ENCODE measurements at places on chromosomes 11 and 22. TPM values are rescaled to one million over a fixed set of nuclear protein-coding genes. Genes with fewer than 3 reads are reported as not detected.
A peak's percentile ranks its signal among the peaks of the same experiment; 100 is the strongest.

Gene IGSF9B
- not detected for polyA plus RNA-seq

Gene SPINDOC
- polyA plus RNA-seq, result 0.43 TPM

Gene APOBEC3H
- polyA plus RNA-seq, result not detected

Gene OR8D1
- not detected for polyA plus RNA-seq

Gene TMPRSS13
- polyA plus RNA-seq, result 0.86 TPM

Gene ART5
- polyA plus RNA-seq, result not detected

DNA sequence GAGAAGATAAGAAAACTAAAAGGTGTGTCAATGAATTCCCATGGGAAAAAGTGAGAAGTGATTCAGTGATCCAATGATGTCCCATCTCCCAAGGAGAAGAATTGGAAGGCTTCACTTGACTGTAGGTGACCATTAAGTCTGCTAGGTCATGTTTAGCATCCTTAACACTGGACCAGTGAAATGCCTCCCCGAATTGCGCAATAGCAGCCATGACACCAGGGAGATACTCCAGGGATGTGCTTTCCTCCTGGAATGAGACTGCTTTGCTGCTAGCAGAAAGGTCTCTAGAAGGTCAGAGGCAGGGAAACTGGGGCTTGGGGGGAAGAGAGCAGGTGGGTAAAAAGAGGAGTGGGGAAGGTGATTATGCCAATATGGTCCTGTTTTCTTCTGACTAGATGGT lies 364.3 kb downstream of the OPCML start:
- no peaks in the 10 kb centered on the region for H3K36me3 ChIP-seq
- no peak for DNase-seq
- no peaks in the 10 kb centered on the region for H3K4me1 ChIP-seq
- H3K27ac ChIP-seq, result no peak overlapping the region
- no peaks in the 10 kb centered on the region for H3K27me3 ChIP-seq
- no peak overlapping the region for H3K4me3 ChIP-seq

- DNase-seq, result no peak
- no peaks in the 10 kb centered on the region for H3K4me1 ChIP-seq
- H3K36me3 ChIP-seq, result peaks cover 23% of the 10 kb centered on the region
- H3K4me3 ChIP-seq, result no peak overlapping the region
- H3K27me3 ChIP-seq, result no peaks in the 10 kb centered on the region
These were observed 22.6 kb downstream of the BUD13 start for GRCh38 chr11:116750070-116750718.

- peaks cover 6% of the 10 kb centered on the region for H3K4me1 ChIP-seq
- peak overlapping the region; percentile 87 for H3K27ac ChIP-seq
- H3K27me3 ChIP-seq, result no peaks in the 10 kb centered on the region
- H3K4me3 ChIP-seq, result no peak overlapping the region
These were observed 59.6 kb upstream of the PPARA start for GRCh38 chr22:46090631-46091201.

- peak overlapping the region; percentile 47 for H3K4me3 ChIP-seq
- H3K4me1 ChIP-seq, result peaks cover 37% of the 10 kb centered on the region
- peaks cover 8% of the 10 kb centered on the region for H3K36me3 ChIP-seq
- peak; percentile 68 for DNase-seq
- no peaks in the 10 kb centered on the region for H3K27me3 ChIP-seq
- H3K27ac ChIP-seq, result peak overlapping the region; percentile 93
These were observed 15.9 kb downstream of the RHOG start for GRCh38 chr11:3824714-3825472.

DNA sequence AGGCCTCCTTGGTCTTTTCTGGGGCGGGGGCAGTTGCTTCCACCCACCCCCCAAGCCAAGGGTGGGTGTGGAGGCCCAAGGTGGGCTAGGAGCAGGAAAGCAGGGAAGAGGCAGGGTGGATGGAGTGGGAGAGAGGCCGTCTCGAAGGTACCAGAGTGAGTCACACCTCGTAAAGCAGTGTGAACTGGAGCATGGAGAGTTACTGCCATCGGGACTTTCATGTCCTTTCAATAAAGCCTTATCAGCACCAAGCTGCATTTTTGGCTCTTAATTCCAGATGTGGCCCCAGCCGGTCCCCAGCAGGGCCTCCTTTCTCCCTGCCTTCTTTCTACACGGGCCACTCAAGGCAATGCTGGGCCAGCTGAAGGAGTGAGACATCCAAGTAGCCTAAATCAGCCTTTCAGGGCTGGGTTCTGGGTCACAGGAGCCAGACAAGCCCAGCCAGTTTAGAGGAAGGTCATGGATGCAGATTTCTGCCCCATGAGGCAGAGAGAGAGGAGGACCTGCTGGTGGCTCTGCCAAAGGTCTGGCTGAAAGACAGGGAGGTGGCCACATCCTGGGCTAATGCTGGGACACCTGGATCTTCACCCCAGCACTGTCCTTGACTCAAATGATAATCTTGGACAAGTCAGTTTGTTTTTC lies 59.0 kb upstream of the CD82 start:
- H3K4me1 ChIP-seq, result no peaks in the 10 kb centered on the region
- peaks cover 16% of the 10 kb centered on the region for H3K36me3 ChIP-seq
- H3K27ac ChIP-seq, result no peak overlapping the region
- H3K4me3 ChIP-seq, result no peak overlapping the region
- no peak for DNase-seq

- H3K4me3 ChIP-seq, result no peak overlapping the region
- H3K36me3 ChIP-seq, result no peaks in the 10 kb centered on the region
- H3K27me3 ChIP-seq, result no peaks in the 10 kb centered on the region
- H3K4me1 ChIP-seq, result no peaks in the 10 kb centered on the region
These were observed 154.5 kb downstream of the OR4C45 start for GRCh38 chr11:50187220-50187619.

DNA sequence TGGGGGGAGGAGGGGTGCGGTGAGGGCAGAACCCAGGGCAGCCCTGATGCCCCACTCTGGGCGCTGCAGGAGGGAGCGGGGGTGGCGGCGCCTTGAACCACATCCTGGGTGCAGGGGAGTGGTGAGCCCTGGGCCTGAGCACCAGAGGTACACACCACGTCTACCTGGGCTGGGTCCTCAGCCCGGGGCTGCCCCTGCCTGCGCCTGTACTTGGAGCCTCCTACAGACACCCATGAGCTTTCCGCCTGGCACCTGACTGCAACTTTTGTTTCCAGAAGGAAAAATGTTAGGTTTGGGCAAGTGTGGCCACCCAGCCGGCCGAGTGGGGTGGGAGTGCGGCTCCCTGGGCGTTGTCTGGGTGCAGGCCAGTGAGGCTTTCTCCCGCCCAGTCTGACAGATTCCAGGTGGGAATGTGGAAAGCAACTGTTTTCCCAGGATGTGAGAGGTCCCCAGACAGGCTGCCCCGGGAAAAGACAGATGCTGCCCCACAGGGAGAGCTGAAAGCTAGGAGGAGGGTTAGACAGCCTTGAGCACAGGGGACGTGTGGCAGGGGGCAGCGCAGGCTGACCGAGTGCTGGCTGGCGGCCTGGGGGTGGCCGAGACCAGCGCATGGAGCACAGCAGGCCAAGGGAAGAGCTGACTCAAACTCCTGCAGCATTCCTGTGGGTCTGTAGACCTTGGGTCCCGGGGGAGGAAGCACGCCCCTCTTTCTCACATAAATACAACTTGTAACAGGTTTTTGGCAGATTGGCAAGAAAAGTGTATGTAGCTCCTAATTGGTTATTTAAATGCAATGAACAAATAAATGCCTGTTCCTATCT lies 44.1 kb downstream of the GNB1L start:
- H3K4me3 ChIP-seq, result no peak overlapping the region
- no peak for DNase-seq
- peaks cover 5% of the 10 kb centered on the region for H3K36me3 ChIP-seq
- no peaks in the 10 kb centered on the region for H3K27me3 ChIP-seq

DNA sequence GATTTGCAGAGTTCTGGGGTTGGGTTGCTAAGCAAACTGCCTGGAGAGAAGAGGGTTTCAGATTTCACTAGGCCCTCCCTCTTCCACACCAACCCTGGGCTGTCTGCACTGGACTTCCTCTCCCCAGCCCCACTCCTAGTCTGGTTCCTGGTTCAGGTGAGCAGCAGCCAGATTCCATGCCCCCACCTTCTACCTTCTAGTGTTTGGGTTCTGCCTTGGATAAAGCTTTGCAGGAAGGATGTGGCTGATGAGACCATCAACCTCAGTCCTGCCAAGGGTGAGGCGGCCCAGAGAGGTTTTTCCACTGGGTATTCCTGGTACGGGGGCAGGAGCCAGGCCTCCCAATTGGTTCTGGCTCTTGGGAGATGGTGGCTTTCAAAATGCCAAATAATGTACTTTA lies 68.3 kb downstream of the BCR start:
- no peak for DNase-seq
- H3K4me3 ChIP-seq, result no peak overlapping the region
- peaks cover under 1% of the 10 kb centered on the region for H3K36me3 ChIP-seq
- peaks cover 43% of the 10 kb centered on the region for H3K4me1 ChIP-seq
- H3K27me3 ChIP-seq, result no peaks in the 10 kb centered on the region

GRCh38 chr11:129840236-129840635 lies 24.6 kb downstream of the TMEM45B start:
- peaks cover 21% of the 10 kb centered on the region for H3K27me3 ChIP-seq
- H3K4me1 ChIP-seq, result no peaks in the 10 kb centered on the region
- no peak overlapping the region for H3K27ac ChIP-seq
- DNase-seq, result no peak
- H3K4me3 ChIP-seq, result no peak overlapping the region

- H3K4me1 ChIP-seq, result no peaks in the 10 kb centered on the region
- peaks cover 8% of the 10 kb centered on the region for H3K27me3 ChIP-seq
- no peak overlapping the region for H3K4me3 ChIP-seq
These were observed 130.7 kb upstream of the RCN1 start for GRCh38 chr11:31960126-31960525.

- no peaks in the 10 kb centered on the region for H3K36me3 ChIP-seq
- no peak for DNase-seq
- no peak overlapping the region for H3K27ac ChIP-seq
These were observed 128.7 kb downstream of the DSCAML1 start for GRCh38 chr11:117668321-117668751.

GRCh38 chr11:2318123-2318522 lies 16.3 kb downstream of the TSPAN32 start:
- H3K27ac ChIP-seq, result no peak overlapping the region
- H3K27me3 ChIP-seq, result peaks cover 3% of the 10 kb centered on the region
- H3K4me3 ChIP-seq, result no peak overlapping the region
- DNase-seq, result no peak
- no peaks in the 10 kb centered on the region for H3K4me1 ChIP-seq
- H3K36me3 ChIP-seq, result peaks cover 7% of the 10 kb centered on the region

GRCh38 chr11:120675171-120675570 lies 163.6 kb downstream of the GRIK4 start:
- no peak overlapping the region for H3K27ac ChIP-seq
- H3K36me3 ChIP-seq, result no peaks in the 10 kb centered on the region
- H3K27me3 ChIP-seq, result peaks cover 40% of the 10 kb centered on the region
- H3K4me1 ChIP-seq, result no peaks in the 10 kb centered on the region

GRCh38 chr11:91851908-91852307 lies 372.7 kb upstream of the FAT3 start:
- no peaks in the 10 kb centered on the region for H3K27me3 ChIP-seq
- H3K4me3 ChIP-seq, result no peak overlapping the region
- H3K27ac ChIP-seq, result no peak overlapping the region
- no peaks in the 10 kb centered on the region for H3K4me1 ChIP-seq
- no peaks in the 10 kb centered on the region for H3K36me3 ChIP-seq

GRCh38 chr22:46339956-46340355 lies 4.4 kb downstream of the TRMU start:
- no peak overlapping the region for H3K4me3 ChIP-seq
- H3K27ac ChIP-seq, result no peak overlapping the region
- H3K4me1 ChIP-seq, result peaks cover 40% of the 10 kb centered on the region
- no peak for DNase-seq
- peaks cover 28% of the 10 kb centered on the region for H3K36me3 ChIP-seq
- no peaks in the 10 kb centered on the region for H3K27me3 ChIP-seq

- DNase-seq, result no peak
- peaks cover 8% of the 10 kb centered on the region for H3K27me3 ChIP-seq
- no peak overlapping the region for H3K4me3 ChIP-seq
- H3K4me1 ChIP-seq, result no peaks in the 10 kb centered on the region
- H3K36me3 ChIP-seq, result no peaks in the 10 kb centered on the region
These were observed 123.4 kb downstream of the SLC17A6 start for GRCh38 chr11:22461626-22462025.

- H3K4me3 ChIP-seq, result no peak overlapping the region
- H3K27ac ChIP-seq, result no peak overlapping the region
- DNase-seq, result no peak
- H3K36me3 ChIP-seq, result no peaks in the 10 kb centered on the region
- peaks cover 18% of the 10 kb centered on the region for H3K4me1 ChIP-seq
These were observed 1378.0 kb downstream of the BRD1 start for GRCh38 chr22:48449466-48450187.

DNA sequence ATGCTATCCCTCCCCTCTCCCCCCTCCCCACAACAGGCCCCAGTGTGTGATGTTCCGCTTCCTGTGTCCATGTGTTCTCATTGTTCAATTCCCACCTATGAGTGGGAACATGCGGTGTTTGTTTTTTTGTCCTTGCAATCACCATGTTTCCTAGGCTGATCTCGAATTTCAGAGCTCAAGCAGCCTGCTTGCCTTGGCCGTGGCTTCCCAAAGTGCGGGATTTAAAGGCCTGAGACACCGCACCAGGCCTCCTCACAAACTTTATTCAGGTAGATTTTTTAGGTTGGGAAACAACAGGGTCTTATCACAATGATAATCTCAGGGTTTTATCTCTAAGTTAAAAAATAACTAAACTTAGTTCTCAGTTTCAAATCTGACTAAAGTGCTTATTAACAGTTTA lies 125.4 kb downstream of the LUZP2 start:
- no peak for DNase-seq
- no peaks in the 10 kb centered on the region for H3K27me3 ChIP-seq
- no peak overlapping the region for H3K27ac ChIP-seq
- H3K4me1 ChIP-seq, result no peaks in the 10 kb centered on the region
- H3K4me3 ChIP-seq, result no peak overlapping the region

- H3K4me1 ChIP-seq, result peaks cover 15% of the 10 kb centered on the region
- no peaks in the 10 kb centered on the region for H3K36me3 ChIP-seq
- H3K27ac ChIP-seq, result no peak overlapping the region
- DNase-seq, result no peak
- H3K27me3 ChIP-seq, result peaks cover 21% of the 10 kb centered on the region
- H3K4me3 ChIP-seq, result peak overlapping the region; percentile 87
These were observed 47.8 kb downstream of the SLC22A12 start for GRCh38 chr11:64638829-64639228.

All from naive B cell (primary cell).